ENCODE measurements at places on chromosomes 7 and 10.

DNA sequence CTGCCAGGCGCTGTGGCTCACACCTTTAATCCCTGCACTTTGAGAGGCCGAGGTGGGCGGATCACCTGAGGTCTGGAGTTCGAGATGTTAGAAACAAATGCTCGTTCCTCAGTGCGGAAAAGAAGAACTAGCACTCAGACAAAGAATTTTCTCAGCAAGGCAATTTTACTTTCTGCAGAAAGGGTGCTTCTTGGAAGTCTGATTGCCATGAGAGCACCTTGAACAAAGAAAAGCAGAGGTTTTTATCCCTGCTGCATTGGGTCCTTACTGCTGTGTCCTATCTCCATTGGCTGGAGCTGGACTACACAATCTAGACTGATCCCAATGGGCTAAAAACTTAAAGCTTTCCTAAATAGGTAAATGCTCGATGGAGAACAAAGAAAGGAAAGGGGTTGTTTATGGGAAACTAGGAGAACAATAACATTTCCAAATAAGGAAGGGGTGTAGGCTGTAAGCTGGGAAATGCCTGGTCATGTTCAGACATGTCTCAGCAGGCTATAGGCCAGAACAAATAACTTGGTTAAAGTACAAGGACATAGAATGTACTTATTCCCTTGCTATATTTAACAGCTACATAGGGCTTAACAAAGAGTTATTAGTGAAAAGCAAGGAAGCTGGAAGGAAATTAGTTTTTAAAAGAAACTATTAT lies 26.1 kb upstream of the ACTR3B start:
- DNase-seq: no peak

DNA sequence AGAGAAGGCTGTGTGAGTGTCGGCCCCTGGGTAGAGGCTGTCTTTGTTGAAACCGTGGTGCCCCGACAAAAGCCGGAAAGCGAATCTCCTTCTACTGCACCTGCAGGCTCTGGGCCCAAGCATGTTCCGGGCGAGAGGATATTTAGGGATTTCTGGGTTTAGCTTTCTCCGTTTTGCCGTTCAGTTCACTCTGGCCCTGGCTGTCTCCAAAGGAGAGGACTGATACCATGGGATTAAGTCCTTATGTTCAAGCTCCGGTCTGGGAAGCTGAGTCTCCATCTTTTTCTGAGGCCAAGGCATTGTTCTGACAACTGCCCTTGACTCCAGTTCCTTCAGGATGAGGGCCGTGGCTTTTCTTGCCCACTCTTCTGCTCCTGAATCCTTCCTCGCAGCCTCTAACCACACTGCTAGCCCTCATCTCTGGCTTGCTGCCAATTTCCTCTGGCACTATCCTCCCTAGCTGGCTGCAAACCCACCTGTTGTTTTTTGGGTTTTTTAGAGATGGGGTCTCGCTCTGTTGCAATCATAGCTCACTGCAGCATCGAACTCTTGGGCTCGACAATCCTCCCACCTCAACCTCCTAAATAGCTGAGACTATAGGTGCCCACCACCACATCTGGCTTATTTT lies 206.8 kb downstream of the SKIDA1 start:
- no peak for DNase-seq

- DNase-seq: no peak
Measured at GRCh38 chr7:80773787-80774508, 135.5 kb downstream of the CD36 start.

GRCh38 chr10:72276421-72277339 lies 3.0 kb downstream of the DDIT4 start:
- no peak for DNase-seq

All from CD4-positive, alpha-beta T cell treated with Interleukin-4 for 4 hours (primary cell).